ENCODE measurements at places on chromosomes 3 and 15.

DNA sequence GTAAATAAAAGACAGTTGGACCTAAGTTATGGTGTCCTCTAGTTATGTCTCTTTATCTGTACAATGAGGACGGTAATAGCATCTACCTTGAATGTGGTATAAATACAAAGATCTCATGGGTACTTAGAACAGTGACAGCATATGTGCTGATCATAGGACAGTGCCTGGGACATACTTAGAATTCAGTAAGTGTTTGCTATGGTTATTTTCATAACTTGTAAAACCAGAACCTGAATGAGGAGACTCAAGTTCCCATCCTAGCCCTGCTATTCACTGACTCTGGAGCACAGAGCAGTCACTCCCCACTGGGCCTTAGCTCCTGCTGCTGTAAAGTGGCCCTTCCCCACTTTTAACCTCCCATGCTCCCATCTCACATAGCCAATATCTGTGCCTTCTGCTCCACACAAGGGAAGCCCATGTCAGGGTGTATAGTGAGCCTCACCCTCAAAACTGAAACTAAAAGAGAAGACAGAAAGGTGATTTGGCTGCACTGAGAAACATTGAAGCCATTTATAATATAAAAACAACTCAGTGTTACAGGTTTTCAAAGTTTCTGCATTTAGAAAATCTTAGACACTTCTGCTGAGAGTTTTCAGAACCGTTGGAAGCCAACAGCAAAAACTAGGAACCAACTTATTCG lies 225.4 kb upstream of the UBE2E2 start:
- no peak for DNase-seq

DNA sequence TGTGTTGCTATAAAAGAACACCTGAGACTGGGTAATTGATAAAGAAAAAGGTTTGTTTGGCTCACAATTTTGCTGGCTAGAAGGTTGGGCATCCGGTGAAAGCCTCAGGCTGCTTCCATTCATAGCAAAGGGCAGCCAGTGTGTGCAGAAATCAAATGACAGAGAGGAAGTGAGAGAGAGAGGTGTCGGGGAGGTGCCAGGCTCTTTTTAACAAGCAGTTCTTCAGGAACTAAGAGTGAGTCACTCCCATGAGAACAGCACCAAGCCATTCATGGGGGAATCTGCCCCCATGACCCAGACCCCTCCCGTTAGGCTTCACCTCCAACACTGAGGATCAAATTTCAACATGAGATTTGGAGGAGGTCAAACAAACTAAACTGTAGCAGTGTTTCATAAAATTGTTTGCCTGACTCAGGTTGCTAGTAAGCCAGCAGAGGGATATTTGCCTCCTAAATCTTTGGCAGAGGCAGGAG lies 4.5 kb upstream of the PARP15 start:
- peak; percentile 21 for DNase-seq

- no peak for DNase-seq
Observed at GRCh38 chr3:187005827-187006481, 75.6 kb downstream of the ST6GAL1 start.

DNA sequence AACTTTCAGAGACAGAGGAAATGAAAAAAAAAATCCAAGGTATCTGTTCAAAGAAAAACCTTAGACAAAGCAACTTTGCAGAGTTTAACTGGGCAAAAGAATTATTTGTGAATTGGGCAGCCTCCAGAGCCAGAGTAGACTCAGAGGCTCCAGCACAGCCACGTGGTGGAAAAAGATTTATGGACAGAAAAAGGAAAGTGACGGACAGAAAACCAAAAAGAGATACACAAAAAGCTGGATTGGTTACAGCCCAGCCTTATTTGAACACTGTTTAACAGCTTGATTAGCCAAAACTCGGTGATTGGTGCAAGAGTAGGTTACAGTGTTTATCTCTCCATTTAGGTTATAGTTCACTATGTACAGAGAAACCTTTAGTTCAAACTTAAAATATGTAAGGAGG lies 23.7 kb upstream of the GPD1L start:
- no peak for DNase-seq

DNA sequence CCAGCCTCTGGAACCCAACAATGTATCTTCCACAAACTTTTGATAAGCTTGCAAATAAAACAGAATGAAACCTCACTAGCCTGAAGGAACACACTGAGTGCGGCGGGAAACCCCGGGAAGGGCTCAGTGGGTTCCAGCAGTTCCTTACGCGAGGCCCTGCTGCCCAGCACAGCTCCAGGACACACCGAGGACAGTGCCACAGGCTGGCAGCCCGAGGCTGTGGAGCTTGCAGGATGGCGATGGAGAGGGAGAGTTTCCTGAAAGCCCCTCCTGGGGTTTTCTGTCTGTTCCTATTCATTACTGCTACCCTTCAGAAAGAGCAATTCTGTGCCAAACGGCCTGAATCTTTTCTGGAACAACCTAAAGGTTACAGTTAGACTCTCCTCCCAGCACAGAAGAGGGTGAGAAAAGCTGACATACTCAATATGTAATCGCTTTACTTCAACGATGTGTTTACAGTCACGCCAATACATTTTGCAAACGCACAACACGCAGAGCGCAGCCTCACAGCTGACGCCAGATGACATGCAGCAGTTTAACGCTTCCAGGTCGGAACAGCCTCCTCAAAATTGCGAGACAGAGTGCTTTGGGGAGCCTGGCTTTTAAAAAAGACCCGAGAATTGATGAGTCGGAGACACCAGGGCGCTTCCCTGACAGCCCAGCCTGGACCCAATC lies 57.1 kb upstream of the RPL32 start:
- no peak for DNase-seq

DNA sequence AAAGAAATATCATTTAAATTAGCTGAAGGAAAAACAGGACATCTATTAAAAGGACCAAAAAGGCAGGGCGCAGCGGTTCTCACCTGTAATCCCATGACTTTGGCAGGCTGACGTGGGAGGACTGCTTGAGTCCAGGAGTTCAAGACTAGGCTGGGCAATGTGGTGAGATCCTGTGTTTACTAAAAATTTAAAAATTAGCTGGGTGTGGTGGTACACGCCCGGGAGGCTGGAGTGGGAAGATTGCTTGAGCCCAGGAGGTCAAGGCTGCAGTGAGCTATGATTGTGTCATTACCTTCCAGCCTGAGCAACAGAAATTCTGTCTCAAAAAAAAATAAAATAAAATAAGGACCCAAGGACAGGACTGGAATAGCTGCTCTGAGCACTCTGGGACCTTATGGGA lies 16.2 kb upstream of the HERC1 start:
- DNase-seq = no peak

- no peak for DNase-seq
Observed at GRCh38 chr15:97171556-97171955, 788.9 kb upstream of the ARRDC4 start.

DNA sequence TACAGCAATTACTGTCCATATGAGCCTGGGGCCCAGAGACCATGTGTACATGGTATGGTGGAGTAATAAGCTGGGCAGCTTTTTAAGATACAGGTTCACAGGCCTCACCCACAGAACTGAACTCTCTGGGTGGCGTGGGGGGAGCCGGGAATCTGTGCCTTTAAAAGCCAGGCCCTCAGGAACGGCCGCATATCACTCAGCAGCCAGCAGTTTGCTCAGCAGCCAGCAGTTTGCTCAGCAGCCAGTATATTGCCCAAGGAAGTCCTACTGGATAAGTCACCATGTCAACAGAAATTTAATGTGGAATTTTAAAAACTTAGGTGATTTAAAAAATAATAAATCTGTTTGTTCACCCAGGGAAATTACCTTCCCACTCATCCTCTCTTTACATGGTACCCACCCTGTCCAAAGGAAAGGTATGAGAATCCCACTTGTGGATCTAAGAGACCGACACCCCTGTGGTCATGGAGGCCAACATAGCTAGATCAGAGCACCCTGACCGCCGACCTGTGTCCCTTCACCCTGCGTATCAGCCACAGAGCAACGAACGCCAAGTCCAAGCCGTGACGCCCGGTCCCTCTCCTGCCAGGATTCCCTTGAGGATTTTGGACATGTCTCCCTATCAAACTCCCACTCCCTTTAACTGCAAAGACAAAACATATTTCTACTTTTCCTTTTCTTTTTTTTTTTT lies 95.7 kb upstream of the CHRM5 start:
- peak; percentile 17 for DNase-seq

GRCh38 chr15:73930371-73930770 lies 4.1 kb downstream of the LOXL1 start:
- DNase-seq = peak; percentile 80

DNA sequence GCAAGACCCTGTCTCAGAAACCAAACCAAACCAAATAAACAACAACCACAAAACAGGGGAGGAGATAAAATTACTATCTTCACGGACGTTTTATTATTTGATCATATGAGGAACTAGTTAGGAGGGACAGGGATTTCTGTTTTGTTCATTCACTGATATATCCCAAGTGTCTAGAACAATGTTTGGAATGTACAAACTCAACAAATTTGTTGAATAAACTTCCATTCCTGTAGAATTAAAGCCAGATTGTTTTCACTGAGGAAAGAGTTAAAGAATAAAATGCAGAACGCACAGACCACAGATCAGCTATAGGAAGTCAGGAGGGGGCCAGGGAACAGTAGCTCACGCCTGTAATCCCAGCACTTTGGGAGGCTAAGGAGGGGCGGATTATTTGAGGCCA lies 6.5 kb upstream of the STRC start:
- DNase-seq = peak; percentile 41

DNA sequence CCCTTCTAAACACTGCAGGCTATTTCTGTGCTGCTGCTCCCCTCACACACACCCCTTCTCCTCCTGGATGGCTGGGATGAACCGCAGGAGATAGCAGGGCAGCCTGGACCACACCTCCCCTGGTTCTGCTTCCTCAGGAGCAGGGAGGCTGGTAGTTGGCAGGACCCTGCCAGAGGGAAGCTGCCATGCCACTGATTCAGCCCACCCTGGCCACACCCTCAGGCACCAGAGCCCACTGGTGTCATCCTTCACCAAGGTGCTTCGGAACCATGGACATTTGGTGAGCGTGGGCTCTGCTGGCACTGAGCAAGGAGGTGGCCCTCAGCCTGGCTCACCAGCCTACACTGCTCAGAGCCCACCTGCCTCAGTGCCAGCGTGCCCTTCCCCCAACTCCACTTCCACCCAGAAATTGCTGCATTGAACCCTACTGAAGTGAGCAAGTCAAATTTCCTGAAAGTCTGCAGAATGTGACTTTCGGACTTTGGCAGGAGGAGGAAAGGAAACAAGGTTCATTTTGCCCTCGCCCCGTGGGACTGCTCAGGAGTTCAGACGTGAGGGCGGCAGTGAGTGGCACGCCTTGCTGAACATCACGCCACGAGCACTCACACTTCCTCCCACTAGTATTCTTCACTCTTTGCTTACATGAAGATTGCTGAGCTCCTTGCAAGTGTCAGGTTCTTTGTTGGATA lies 26.3 kb downstream of the BMF start:
- no peak for DNase-seq

GRCh38 chr3:9749645-9750555 lies at the start of gene OGG1:
Gene OGG1 (plus strand): TSS chr3:9749952. CDS start chr3:9750287, 335 bp downstream.
- peak; percentile 99 for DNase-seq

DNA sequence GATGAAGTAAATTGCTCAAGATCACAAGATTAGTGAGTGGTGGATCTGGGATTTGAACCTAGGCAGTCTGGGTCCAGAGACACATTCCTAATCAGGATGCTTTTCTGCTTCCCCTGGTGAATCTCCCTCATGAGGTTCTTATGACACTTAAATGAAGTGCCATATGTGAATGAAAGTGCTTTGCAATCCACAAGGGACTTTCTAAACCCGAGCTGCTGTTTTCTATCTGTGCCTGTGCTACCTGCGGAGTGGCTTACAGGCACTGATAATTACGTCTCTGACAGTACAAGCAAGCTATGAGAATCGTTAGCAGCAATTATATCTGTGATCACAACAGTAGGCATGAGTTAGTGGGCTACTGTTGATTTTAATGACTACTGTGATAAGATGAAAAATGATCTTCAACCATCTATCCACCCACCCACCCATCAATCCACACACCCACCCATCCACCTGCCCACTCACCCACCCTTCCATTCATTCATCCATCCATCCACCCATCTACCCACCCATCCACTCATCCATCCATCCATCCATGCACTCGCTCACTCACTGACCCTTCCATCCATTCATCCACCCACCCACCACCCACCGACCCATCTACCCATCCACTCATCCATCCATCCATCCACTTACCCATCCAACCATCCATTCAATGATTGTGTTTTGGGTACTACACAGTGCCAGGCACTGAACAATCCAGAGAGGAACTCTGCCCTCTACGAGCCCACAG lies 51.8 kb downstream of the ATP2B2 start:
- no peak for DNase-seq

DNA sequence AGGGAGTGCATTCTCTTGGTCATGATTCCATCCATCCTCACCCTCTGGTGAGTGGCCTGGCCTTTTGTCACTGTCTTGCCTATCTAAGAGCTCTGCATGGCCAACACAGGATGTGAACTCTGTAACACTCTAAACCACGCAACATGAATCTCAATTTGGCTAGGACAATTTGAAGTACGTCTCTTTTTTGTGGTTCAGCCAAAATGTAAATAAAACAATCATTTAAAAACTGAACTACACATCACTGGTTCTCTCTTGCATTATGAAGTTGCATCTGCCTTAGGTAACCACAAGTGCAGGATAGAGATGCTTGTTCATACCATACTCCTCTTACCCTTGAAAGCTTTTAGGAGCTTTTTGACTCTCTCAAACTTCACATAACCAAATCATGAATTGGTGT lies 27.3 kb downstream of the CCR3 start:
- no peak for DNase-seq

DNA sequence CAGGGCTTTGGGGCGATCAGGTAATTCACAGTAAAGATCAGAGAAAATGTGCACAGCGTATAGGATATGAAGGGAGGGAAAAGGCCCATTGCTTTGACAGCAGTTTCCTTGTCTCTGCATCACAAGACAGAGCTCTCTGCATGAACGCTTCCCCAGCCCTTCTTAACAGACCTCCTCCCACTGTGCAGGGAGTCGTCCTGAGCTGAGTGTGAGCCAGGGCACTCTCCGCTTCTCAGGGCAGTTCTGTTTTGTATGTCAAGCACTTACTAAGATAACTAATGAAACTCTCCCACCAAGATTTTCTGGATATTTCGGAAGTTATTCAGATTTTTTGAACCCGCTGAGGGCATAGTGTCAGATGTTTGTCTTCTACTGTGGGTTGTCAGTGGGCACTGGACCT lies 105.8 kb upstream of the C15orf61 start:
- DNase-seq = no peak

DNA sequence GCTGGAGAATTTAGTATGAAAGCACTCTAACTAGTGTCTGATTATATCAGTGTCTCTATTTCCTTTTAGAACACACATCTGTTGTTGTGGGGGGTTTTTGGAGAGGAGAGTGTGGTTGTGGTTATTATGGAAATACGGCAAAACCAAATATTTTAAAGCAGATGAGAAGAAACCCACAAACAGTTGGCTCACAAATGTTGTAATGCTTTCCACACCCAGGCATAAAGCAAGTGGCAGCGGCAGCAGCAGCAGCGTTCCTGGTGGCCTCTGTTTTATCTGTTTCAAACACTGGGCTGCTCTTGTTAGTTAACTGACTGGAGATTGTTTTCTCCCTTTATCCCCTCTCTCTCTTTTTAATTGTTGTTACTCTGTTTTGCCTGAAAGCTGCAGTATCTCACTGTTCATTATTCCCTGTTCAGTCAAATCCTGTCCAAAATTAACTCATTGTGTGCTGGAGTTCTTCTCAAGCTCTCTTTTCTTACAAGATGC lies 1045.5 kb upstream of the NR2F2 start:
- peak; percentile 70 for DNase-seq

GRCh38 chr3:72694398-72694797 lies 153.8 kb downstream of the SHQ1 start:
- peak; percentile 55 for DNase-seq
